Neuronal stem cell (in vitro differentiated cells): ENCODE measurements at places on chromosomes 7 and 10.

DNA sequence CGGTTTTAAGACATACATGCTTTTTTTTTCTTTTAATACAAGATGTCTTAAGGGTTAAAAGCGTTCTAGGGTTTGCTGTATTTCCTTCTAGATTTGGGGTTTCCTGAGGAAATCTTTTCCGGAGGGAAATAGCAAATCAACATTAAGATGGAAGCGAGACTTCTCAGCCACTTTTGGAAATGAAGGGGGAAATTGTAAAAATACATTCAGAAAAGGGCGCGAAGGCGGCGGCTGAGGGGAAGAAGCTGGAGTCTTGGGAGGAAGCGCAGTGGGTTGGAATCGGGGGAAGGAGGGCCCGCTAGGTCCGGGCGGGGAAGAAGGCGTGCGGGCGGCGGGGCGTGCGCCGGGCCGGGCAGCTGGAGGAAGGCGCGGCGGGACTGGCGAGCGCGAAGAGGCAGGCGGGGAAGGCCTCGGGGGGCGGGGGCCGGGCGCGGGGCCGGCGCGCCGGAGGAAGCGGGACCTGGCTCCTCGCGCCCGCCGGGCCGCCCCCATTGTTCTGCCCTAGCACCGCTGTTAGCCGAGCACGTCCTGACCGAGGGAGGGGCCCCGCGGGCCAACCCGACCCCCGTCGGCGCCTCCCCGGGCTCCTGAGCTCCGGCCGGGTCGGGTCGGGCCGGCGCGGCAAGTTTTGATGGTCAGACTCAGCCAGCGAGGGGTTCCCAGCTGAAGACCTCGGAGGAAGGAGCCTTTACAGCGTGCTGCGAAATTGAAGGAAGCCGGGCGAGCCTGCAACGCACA, 1.5 kb upstream of the SKIDA1 start:
- DNase-seq: no peak

GRCh38 chr10:83585686-83586085, 553.6 kb upstream of the GHITM start:
- no peak for DNase-seq

DNA sequence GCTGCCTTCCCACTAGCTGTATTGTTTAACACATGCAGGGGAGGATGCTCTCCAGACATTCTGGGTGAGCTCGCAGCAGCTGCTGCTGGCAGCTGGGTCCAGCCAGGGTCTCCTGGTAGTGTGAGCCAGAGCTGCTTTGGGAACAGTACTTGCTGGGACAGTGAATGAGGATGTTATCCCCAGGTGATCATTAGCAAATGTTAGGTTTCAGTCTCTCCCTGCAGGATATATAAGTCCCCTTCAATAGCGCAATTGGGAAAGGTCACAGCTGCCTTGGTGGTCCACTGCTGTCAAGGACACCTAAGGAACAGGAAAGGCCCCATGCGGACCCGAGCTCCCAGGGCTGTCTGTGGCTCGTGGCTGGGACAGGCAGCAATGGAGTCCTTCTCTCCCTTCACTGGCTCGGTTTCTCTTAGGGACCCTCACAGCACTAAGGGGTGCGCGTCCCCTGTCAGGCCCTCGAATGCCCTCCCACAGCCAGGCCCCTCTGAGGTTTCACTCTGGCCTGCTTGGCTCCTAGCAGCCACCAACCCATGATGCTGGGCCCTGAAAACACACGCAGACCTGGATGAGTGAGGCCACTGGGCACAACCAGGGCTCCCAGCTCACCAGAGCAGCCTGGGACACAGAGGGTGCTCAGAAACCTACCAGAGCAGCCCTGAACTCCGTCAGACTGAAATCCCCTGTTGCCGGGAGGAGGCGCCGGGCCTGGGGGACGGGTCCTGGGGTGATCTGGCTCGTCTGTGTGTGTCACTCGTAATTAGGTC, 173.0 kb upstream of the LANCL2 start:
- DNase-seq: no peak

GRCh38 chr7:31123321-31123720, 71.2 kb downstream of the ADCYAP1R1 start:
- no peak for DNase-seq

DNA sequence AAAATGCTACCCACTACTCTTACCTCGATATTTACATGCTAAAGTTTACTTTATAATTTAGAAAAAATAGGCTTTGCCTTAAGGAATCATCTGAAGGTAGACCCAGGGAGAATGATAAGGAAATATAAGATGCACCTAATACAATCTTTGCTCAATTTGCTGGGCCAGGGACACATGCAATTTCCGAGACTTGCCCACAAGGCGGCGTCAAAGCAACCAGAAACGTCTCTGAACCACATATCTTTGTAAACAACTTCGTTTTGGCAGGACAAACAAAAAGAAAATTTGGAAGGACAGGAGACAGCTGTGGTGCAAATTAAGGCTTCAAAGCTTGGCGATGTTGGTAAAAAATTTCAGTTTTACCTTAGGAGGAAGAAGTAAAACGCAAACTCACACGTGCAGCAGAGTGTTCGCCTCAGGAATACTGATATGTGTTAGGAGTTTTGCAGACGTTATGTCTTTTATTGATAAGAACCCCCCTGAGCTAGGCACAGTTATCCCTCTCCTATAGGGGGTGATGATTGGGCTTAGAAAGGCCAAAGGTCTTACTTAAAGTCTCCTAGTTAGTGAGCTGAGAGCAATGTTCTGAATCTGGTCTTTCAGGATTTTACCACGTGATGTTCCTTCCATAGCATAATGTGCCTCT, 134.3 kb downstream of the PRKCQ start:
- DNase-seq: no peak

- DNase-seq: no peak
Observed at GRCh38 chr7:123674399-123675180, 18.9 kb downstream of the LMOD2 start.

- no peak for DNase-seq
Observed at GRCh38 chr7:137992550-137993394, 9.1 kb downstream of the CREB3L2 start.

DNA sequence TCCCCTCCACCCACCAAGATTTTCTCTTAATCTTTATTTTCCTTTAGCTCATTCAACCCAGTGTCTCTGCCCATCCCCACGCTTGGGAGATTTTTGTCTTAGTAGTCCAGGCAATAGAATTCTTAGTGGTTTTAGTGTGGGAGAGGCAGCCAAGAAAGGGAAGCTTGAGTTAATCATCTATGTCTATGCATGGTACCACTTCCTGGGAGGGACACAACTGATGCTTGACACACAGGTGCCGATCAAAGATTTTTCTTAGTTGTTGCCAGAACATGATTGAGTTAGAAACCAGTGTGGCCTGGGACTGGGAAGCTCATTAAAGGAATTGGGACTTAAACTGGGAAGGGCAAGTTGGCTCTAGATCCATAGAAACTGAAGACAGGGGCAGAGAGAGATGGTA, 3.1 kb downstream of the STRA8 start:
- no peak for DNase-seq

DNA sequence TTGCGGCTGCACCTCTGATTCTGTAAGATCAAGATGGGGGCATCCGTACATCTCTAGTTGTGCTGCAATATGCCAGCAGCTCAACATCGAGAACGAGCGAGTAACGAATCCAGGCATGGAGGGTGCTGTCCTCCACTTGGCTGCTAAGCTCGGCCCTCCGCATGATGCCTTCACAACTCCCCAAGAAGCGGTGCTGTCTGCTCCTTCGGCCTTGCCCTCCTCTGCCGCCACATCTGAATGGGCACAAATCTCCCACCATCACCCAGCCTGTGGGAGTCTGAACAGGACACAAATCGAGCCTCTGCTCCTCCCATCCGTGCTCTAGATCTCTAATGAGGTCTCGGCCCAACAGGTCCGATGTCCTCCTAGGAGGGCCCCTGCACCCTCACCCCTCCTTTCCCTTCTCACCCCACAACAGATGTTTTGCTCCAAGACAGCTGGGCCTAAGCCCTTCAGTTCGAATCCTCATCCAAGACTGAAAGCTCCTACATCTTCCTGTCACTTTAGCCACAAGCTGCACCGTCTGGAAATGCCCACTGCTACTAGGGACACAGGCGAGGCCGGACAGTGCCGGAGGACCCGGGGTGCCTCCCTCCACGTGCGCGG, 86.7 kb downstream of the ZNF33B start:
- DNase-seq: peak; percentile 0

DNA sequence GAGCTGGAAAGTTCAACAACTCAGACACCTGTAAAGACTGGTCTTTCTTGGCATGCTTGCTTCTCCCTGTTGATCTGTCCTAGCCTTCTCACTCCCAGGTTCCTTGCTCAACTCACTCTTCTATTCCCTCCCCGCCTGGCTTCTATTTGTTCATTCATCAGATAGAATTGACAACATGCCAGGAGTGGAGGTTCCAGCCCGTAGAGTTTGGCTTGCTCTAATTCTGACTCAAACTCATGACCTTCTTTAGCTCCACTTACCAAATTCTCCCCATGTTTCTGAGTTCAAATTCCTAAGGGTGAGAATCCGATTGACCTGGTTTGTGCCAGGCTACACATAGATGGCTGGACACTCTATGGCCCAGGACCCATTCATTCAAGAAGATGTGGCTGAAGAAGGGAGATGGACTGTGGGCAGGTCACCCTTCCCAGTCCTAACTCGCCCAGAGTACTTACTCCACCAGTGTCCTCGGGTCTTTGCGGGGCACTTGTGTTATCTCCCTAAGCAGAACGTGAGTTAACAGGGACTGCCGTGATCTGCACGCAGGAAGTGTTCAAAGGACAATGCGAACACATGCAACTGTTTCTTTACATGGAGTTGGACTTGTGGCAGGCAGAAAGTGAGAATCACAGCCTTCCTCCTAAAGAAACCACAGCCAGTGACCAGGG, 4.0 kb upstream of the TMEM236 start:
- no peak for DNase-seq

- no peak for DNase-seq
Observed at GRCh38 chr7:132575419-132575981, 770 bp downstream of the PLXNA4 start.

GRCh38 chr10:96513305-96513697, 425 bp downstream of the TLL2 start:
- DNase-seq: no peak

GRCh38 chr10:1132584-1132983, 76.4 kb downstream of the WDR37 start:
- DNase-seq: no peak

GRCh38 chr10:79479283-79479909, 32.9 kb upstream of the EIF5AL1 start:
- DNase-seq: no peak

GRCh38 chr7:83456413-83456812, 192.5 kb downstream of the SEMA3E start:
- no peak for DNase-seq

DNA sequence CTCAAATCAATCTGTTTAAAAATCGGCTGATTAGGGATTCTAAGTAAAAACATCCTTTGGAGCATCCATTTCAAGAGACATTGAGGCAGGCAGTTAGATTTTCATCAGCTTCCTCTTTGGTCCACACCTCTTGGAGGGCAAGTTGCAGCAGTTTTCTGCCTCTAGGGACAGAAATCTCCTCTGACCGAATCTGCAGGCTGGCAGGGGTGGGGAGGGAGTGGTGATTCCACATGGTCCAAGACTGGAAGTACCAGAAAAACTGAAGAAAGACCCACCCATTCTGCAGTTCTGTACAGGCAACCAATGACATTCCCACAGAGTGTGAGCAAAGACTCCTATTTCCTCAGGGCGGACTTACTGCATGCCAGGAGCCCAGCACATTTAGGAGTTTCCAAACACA, 29.0 kb downstream of the FGFBP3 start:
- DNase-seq: peak; percentile 31

- no peak for DNase-seq
Observed at GRCh38 chr7:95915731-95916130, 143.4 kb downstream of the DYNC1I1 start.

DNA sequence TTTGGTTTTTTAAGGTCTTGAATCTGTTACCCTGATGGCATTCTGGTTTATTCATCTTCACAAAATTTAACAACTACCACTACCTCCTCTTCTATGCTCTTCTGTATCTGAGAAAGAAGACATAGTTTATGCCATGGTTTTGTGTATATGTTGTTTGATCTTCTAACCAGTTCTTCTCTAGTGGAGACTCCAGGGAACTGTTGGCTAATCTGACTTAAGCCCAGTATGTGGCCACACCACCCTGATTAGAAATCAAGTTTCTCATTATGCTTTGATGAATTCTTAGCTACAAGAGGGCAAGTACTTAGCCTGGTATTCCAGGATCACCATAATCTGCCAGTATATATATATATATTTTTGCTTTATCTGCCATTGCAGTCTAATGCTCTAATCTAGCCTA, 99.5 kb upstream of the MXI1 start:
- DNase-seq: no peak

- DNase-seq: no peak
Observed at GRCh38 chr10:102410429-102411073, 8.0 kb downstream of the PSD start.

- no peak for DNase-seq
Observed at GRCh38 chr10:111107846-111108245, 31.0 kb downstream of the ADRA2A start.

- DNase-seq: no peak
Observed at GRCh38 chr7:40673285-40673684, 538.5 kb downstream of the SUGCT start.

GRCh38 chr10:22599048-22599561, 115.3 kb downstream of the PIP4K2A start:
- DNase-seq: no peak

- no peak for DNase-seq
Observed at GRCh38 chr7:127755965-127756364, 104.0 kb downstream of the SND1 start.

DNA sequence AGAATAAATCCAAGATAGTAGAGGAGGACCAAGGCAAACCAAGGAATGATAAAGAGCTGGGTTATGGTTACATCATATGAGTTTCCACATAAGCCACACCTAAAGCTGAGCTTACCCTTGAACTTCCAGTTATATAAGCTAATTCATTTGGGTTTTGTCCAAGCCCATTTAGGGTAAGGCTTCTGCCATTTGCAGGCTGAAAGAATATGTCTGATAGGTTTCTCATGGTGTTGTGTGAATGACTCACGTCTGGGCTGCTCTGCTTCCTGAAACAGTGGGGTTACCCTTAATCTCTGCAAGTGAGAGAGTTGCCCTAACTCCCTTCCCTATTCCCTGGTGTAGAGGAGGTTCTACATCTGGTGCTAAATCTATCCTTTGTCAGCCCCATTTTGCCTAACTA, 60.8 kb downstream of the PTTG1IP2 start:
- DNase-seq: no peak

- no peak for DNase-seq
Observed at GRCh38 chr7:32958046-32959025, 1.1 kb downstream of the FKBP9 start.

DNA sequence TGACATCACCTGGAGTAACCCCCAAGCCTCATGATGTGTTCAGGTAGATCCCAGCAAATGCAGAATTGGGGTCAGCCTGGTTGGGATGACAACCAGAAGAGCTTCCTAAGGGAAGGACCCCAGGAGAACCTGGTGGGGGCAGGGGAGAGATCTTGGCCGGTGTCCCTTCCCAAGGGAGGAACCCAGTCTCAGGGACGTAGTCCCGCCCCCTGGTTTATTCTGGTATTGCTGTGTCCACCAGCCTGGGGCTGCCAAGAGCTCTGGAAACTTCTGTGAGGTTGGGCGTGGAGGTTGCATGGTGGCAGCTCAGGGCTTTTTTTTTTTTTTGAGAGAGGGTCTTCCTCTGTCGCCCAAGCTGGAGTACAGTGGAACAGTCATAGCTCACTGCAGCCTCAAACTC, 19.4 kb downstream of the GTF2IRD1 start:
- DNase-seq: no peak

GRCh38 chr10:3162533-3162932, 10.0 kb downstream of the PITRM1 start:
- DNase-seq: no peak

- no peak for DNase-seq
Observed at GRCh38 chr10:60537697-60538096, 148.0 kb upstream of the ANK3 start.
